Natural killer cell (primary cell): ENCODE measurements at places on chromosomes 16 and 17.

DNA sequence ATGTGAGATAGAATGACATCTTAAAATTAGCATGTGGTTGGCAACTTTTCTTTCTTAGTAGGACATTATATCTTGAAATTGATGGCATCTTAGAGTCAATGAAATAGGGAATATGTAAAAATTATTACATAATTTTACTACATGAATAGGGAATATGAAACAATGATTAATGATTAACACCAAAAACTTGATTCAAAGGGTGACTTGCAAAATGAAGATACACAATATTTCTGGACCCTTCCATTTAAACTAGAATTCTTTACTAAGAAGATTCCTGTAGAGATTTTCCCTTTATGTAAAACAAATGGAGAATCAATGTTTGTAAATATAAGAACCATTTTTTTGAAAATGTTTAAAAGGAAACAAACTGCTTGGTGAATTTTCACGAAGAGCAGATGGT lies 3.4 kb downstream of the MRTFB start:
- DNase-seq, result no peak

- DNase-seq, result no peak
Observed at GRCh38 chr16:87689956-87690465, 75.8 kb downstream of the KLHDC4 start.

- no peak for DNase-seq
Observed at GRCh38 chr16:48560692-48561091, 49.3 kb downstream of the N4BP1 start.

DNA sequence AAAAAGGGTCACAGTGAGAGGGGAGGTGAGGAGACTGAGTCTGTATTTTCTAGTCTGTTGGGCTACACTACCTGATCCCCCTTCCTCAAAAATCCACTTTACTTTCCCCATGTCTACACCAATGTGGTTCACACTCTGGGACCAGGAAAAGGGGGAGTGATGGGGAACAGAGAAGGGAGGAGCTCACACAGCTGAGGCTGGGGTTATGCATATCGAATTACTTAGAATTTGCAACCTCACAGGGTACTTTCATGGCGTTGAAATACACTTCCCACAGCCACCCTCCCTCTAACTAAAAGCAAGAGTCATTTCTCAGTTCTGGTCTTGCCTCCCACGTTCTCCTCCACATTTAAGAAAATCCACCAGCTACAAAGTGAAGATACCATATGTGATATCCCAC lies 14.1 kb downstream of the MAPT start:
- no peak for DNase-seq

- no peak for DNase-seq
Observed at GRCh38 chr17:74473294-74473693, 6.9 kb downstream of the CD300A start.

DNA sequence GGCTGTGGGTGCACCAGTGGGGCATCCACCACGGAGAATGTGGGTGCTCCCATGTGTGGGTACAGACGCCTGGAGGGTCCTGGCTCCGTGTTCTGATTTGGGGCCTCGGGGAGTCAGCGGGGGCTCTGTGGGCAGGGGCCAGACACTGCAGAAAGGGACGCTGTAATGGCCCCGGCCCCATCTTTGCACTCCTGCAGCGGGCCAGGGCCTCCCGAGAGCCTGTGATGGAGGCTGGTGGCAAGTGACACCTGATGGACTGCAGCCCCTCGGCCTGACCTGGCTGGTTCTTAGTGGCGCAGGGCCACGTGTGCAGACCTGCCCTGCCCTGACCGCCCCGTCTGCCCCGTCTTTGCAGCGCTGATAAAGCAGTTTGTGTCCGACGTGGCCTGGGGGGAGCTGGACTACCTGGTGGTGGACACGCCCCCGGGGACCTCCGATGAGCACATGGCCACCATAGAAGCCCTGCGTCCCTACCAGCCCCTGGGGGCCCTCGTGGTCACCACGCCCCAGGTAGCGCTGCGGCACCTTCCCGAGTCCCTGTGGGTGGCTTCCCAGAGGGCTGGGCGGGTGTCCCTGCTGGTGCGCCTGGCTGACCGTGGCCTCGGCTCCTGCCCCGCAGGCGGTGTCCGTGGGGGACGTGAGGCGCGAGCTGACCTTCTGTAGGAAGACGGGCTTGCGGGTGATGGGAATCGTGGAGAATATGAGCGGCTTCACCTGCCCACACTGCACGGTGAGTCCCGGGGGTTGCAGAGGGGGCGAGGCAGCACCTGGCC lies 4.7 kb downstream of the NUBP2 start:
- DNase-seq, result no peak
